A549 (cell line): ENCODE measurements at places on chromosomes 2 and 18.

DNA sequence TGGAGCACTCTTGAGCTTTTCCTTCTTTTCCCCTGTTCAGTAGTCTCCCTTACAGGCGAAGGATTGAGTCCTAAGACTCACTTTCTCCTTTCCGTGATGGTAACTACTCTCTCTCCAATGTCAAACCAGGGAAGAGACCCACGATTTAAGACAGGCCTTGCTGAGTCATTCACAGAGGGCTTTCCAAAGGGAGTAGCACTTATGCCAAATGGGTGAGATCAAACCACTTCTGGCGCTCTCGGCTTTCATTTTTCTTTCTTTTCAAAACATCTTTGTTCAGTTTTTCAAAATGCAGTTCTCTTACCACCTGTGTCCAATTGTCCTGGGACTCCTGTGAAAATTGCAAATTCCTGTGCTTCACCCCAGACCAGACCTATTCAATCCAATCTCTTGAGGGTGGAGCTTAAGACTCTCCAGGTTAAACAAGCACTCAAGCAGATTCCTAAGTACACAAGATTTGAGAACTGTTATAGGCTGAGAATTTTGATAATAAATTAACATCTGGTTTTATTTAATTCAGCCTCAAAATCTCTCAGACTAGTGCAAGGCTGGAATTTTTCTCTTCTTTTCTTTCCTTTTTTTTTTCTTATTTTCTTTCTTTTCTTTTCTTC is 14.4 kb upstream of the MRPL19 start:
- DNase-seq: no peak

GRCh38 chr2:26852405-26853306 is 4.7 kb downstream of the DPYSL5 start:
- no peak for DNase-seq

GRCh38 chr2:54503828-54504227 is 47.7 kb downstream of the SPTBN1 start:
- DNase-seq: no peak

GRCh38 chr2:23698116-23698693 is 228.7 kb downstream of the ATAD2B start:
- no peak for DNase-seq

DNA sequence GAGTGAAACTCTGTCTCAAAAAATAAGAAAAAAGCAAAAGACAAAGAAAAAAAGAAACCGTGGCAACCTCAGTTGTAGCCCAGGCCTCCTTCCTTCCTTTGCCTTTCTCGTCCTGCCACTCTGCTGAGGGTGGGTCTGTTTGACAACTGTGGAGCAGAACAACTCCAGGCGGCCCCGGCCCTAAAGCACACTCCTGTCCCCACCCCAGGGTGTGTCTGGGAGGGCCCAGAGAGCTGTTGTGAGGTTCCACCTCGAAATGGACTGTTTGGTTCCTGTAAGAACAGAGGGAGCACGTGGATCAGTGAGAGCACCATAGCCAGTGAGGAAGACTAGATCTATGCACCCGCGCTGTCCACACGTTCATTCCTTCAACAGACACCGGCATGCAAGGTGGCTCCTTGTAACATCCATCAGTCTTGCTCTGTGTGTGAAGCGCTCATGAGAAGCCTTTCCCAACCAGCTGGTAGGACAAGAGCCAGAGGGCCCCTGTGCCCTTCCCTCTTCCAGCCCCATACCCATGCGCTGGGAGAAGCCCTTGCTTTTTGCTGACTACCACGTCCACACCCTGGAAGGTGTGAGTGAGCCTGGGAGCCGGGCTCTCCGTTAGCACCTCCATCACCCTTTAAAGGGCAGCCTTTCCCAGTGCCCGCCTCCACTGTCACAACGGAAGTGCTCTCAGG is 61.6 kb downstream of the SOWAHC start:
- DNase-seq: no peak

GRCh38 chr18:11125492-11126315 is 23.7 kb downstream of the PIEZO2 start:
- DNase-seq: no peak

DNA sequence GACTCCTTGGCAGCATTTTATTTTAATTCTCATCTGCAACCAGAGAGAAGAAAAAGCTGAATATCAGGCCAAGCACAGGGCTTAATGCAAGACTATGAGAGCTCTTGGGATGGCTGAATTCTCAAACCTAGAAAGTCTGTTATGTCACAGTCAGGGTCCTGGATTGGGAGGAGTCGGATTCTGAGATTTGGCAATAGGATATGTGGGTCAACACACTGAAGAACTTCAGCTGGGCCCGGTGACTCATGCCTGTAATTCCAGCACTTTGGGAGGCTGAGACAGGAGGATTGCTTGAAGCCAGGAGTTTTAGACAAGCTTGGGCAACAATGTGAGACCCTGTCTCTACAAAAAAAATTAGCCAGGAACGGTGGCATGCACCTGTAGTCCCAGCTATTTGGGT is 102.4 kb downstream of the COL3A1 start:
- DNase-seq: no peak
